ENCODE measurements at places on chromosomes 3 and 15. TPM values are rescaled to one million over a fixed set of nuclear protein-coding genes. Genes with fewer than 3 reads are reported as not detected.

Gene CCDC54
- total RNA-seq, result not detected

Gene TRIM59
- total RNA-seq, result 33.3 TPM

GRCh38 chr3:58620421-58620820 lies 43.2 kb upstream of the FAM107A start:
- no peak for DNase-seq

DNA sequence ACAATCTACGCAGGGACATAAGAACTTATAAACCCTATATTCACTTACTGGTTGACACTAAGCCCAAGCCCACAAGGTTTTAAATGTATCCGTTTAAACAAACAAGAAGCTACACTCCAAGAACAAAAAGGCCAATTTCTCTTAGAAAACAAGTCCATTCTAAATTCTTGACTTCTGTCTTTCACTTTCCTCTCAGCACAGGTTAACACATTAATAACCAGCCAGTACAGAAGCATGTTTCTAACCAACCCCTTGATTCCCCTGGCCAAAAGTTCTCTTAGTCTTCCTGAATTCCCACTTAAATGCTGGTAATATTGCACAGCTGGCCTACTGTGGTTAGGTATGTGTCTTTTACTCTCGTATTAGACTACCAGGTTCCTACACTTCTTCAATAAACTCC lies 4.7 kb downstream of the DMXL2 start:
- no peak for DNase-seq

Gene SH2D7
- not detected for total RNA-seq

DNA sequence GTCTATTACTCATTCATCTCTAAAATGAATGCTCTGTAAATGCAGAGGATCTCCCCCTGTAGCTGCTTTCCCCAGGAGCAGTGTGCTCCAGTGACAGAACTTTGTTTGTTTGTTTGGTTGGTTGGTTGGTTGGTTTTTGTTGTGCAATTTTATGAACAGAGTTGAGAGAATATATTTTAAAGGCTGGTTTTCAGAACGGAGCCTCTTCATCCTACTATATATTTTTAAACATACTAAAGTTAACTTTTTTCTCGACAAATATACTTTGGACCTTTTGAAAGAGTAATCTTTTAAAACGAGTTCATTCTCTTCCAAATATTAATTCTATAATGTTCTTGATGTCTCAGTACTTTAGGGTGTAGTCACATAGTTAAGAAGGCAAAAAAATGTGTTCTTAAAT lies 20.2 kb downstream of the RYR3 start:
- no peak for DNase-seq

Gene WWTR1
- total RNA-seq, result 11.8 TPM

- DNase-seq, result no peak
These were observed 141.9 kb upstream of the C2CD4B start for GRCh38 chr15:62306851-62307504.

GRCh38 chr15:57395292-57395691 lies 19.0 kb downstream of the CGNL1 start:
- DNase-seq, result no peak

- no peak for DNase-seq
These were observed 32.7 kb downstream of the LRRFIP2 start for GRCh38 chr3:37141676-37142075.

Gene MESP2
- not detected for total RNA-seq

Gene ITGA11
- total RNA-seq, result 0.92 TPM

Gene FAM174B
- total RNA-seq, result 3.8 TPM

DNA sequence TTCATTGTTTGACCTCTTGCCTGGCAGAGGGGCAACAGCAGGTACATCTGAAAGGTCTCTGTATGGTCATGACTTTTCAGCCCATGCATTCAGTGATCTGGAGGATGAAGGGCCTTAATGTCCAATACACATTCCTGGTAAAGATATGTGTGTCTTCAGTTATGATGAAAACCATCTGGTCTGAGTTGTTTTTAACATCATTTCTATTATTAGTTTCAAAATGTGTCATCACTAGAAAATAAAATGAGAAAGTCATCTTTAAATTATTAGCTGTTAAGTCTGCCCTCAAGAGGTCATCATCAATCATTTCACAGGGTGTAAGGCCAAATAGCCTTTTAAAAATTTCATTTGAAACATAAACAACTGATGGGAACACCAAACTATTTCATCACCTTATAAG lies 92.1 kb upstream of the PLSCR4 start:
- DNase-seq, result no peak

Gene SI
- not detected for total RNA-seq

Gene DAZL
- total RNA-seq, result not detected

GRCh38 chr3:151769175-151769574 lies 35.4 kb downstream of the AADACL2 start:
- no peak for DNase-seq

DNA sequence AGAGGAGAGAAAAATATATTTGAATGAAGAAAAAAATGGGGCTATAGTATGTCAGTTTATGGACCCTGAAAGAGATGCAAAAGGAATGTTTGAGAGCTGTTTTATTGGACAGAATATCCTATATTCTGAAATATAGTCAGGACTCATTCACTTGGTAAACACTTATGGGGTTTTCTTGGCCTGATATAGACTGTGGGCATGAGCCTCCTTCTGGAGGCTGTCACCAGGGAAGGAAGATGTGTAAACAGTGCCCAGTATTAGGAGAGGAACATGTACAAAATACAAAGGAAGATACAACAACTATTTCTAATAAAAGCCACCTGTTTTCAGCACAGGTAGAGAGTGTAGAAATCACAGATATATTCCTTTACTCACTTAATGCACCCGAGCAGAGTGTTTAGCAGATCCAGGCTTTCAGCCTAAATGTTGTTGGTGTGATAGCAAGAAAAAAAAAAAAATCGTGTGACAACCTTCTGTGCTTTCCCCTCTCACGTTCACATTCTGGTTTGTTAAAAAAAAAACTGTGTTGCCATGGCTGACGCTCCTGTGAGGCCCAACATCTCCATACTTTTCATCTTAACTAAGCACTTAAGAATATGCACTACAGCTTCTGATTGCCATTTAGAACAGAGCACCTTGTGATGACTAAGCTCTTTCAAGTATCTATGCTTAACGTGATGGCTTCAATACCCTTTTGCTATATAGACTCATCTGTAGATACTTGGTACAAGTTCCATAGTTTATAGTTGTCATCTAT lies 134.1 kb downstream of the MBNL1 start:
- DNase-seq, result no peak

- DNase-seq, result no peak
These were observed 278.5 kb downstream of the SCAPER start for GRCh38 chr15:76626611-76627010.

DNA sequence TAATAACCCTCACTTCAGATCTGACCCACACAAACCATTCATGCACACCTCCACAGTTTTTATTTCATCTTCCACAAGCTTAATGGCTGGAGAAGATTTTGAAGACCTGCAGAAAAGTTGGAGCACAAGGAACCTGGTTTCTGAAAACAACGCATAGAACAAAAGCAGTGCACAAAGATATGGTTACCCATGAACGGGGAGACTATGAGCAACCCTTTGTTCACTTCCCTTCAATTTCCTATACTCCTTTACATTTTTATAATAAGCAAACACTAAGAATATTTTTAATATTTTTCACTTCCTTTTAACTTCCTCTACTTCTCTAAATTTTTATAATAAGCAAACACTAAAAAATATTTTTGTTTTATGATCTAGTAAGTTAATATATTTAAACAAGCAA lies 103.5 kb upstream of the UBE2E2 start:
- DNase-seq, result no peak

Gene TMEM212
- not detected for total RNA-seq

Gene CILP
- 2.6 TPM for total RNA-seq
